ENCODE measurements at places on chromosomes 7 and 10. TPM values are rescaled to one million over a fixed set of nuclear protein-coding genes. Genes with fewer than 3 reads are reported as not detected.

The TMEM196 gene
- not detected for total RNA-seq

GRCh38 chr10:107548301-107548700 lies 383.8 kb upstream of the SORCS1 start:
- no peak for DNase-seq

- DNase-seq, result no peak
Observed at GRCh38 chr7:96311967-96312366, 9.9 kb downstream of the SLC25A13 start.

The SLC29A4 gene
- total RNA-seq, result 1.0 TPM

The TACR2 gene
- not detected for total RNA-seq

The PDK4 gene
- total RNA-seq, result not detected
